Glutamatergic neuron (in vitro differentiated cells): ENCODE measurements at places on chromosomes 5 and 9. TPM values are rescaled to one million over a fixed set of nuclear protein-coding genes. Genes with fewer than 3 reads are reported as not detected.

Gene MAMDC4
- 17.6 TPM for total RNA-seq

Gene NUTM2F
- not detected for total RNA-seq

Gene ADAMTS19
- total RNA-seq: 22.1 TPM

Gene GHR
- total RNA-seq: not detected

Gene C9orf153
- total RNA-seq: 0.27 TPM

Gene PCDHB7
- 3.4 TPM for total RNA-seq

Gene SHISAL2B
- not detected for total RNA-seq

Gene AMBP
- total RNA-seq: 0.29 TPM

Gene PPWD1
- 37.6 TPM for total RNA-seq

Gene OLFM1
- 387 TPM for total RNA-seq

Gene PCDHGB6
- 59.8 TPM for total RNA-seq

Gene IRGM
- not detected for total RNA-seq

Gene TERT
- total RNA-seq: 2.9 TPM

- DNase-seq: peak; percentile 25
Measured at GRCh38 chr5:9898319-9898718, 268.2 kb upstream of the TAS2R1 start.

GRCh38 chr9:7011395-7012067 is 253.8 kb downstream of the KDM4C start:
- DNase-seq: no peak

GRCh38 chr9:78882481-78882880 is 585.6 kb downstream of the PSAT1 start:
- DNase-seq: no peak

DNA sequence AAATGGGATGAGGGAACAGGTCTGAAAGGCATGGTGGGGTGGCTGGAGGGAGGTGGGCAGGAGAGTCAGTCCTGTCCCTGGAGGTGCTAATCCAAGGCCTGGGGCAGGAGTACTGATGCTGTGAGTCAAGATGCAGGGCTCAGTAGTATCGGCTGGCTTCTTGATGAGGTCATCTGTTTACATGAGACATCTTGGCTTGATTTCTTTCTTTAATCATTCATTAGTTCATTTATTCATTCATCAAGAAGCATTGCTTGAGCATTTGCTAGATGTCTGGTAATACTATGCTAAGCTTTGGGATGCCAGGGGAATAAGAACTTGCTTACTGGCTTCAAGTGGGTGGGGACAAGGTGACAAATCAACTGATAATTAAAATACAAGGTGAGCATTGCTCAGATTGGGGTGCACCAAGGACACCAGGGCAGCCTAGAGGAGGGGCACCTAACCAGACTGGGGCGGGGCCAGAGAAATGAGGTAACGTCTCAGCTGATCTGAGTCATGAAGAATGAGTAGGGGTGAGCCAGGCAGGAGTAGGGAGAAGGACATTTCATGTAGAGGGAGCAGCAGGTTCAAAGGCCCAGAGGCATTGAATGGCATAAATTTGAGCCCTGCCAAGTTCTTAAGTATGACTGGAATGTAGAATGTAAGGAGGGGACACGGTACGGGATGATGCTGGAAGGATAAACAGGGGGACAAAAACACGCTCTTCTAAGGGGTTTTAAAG is 88.8 kb downstream of the EGFLAM start:
- no peak for DNase-seq

DNA sequence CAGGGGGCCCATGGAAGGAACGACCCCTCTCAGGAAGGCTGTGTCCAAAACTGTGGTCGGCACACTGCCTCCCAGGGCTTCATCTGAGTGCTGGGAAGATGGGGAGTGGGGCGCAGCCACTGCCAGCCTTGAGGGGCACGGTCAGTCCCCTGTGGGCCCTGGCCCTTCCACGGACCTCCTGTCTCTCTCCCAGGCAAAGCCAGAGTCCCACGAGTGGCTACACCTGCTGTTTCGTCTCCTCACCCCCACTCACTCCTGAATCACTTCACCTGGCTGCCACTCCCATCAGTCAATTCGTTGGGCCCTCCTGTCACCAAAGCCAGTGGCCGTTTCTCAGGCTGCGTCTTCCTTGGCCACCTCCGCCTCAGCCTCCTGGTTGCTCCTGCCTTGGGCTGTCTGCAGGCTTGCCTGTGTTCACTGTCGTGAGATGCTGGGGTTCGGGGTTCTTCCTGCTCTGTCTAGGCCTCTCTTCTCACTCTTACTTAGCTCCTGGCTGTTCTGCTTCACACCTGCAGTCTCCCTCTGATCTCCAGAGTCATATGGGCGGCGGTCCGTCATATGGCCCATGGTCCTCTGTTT is 58.8 kb upstream of the RNF130 start:
- no peak for DNase-seq

- no peak for DNase-seq
Measured at GRCh38 chr9:136110082-136111061, 8.3 kb downstream of the TMEM250 start.

GRCh38 chr5:53170746-53171349 is 61.3 kb upstream of the MOCS2 start:
- DNase-seq: no peak

DNA sequence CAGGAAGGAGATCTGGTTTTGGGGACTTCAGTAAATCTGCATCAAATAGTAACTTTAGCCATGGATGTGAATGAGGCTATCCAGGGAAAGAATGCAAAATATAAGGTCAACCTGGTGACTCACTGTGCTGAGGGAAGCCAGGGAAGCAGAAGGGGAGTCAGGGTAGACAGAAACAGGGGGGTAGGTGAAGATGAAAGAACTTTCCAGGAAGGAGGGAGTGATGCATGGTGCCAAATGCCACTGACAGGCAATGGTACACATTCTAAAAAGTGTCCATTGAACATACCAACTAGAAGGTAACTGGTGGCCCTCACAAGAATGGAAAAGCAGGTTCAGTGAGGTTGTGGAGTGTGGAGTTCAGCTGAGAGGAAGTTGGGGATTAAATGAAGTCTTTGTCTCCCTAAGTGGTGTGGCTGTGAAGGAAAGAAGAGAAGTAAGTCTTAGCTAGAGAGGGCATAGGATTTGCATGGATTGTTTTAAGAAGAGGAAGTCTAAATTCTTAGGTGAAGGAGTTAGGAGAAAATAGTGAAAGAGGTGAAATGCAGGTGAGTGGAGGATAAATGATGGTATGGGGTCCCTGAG is 35.5 kb downstream of the PALM2AKAP2 start:
- no peak for DNase-seq

DNA sequence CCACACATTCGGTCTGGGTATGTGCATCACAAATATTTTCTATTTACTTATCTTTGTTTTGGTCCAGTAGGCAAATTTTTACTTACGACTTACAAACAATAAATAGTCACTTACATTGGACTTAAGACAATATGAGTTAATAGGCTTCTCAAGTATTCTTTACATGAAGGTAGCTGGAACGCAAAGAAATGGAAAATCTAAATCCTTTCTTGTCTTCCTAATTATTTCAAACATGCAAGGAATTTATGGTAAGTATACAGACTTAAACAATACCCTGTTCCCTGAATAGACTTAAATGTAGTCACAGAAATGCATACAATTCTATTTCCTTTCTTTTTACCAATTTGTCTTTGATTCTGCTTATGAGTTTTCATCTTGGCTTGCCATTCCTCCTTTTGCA is 262.6 kb upstream of the EFNA5 start:
- no peak for DNase-seq

GRCh38 chr9:108150736-108151586 is 661.4 kb upstream of the KLF4 start:
- DNase-seq: no peak

- no peak for DNase-seq
Measured at GRCh38 chr5:131198625-131199024, 27.9 kb downstream of the LYRM7 start.

DNA sequence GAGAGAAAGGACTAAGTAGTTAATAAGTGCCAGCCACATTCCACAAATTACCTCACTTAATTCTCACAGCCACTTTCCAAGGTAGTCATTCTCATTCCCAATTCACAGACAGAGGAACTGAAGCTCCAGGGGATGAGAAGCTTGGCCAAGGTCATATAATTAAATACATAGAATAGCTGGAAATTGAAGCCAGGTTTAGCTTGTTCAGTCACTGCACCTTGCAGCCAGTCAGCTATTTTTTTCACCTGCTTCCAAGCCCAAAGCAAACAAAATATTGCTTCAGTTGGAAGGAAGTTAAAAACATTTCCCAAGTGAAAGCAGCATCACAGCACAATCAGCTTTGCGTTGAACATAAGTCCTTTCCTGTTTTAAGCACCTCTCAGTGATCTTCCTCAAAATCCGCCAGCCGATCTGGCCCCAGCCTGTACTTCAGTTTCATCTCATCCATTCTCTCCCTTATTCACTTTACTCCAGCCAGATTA is 4.8 kb downstream of the ALDH1A1 start:
- DNase-seq: no peak

DNA sequence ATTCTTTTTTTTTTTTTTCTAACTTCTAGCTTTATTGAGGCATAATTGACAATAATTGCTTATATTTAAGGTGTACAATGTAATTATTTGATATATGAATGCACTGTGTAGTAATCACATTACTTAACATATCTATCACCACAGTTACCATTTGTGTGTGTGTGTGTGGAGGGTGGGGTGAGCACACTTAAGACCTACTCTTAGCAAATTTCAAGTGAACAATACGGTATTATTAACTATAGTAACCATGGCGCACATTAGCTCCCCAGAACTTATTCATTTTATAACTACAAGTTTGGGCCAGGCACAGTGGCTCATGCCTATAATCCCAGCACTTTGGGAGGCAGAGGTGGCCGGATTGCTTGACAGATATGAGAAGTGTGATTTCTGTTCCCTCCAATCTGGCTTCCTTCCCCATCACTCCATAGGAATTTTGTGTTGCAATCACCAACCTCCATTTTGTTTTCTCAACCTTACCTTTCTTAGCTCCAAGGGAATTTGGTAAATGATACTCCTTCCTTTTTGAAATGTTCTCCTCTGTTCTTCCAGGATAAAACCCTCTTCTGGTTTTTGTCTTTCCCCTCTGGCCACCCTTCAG is 14.9 kb downstream of the TXN start:
- DNase-seq: no peak

GRCh38 chr9:129194221-129194620 is 16.2 kb upstream of the IER5L start:
- DNase-seq: no peak

- no peak for DNase-seq
Measured at GRCh38 chr5:120320626-120321025, 143.5 kb upstream of the PRR16 start.

DNA sequence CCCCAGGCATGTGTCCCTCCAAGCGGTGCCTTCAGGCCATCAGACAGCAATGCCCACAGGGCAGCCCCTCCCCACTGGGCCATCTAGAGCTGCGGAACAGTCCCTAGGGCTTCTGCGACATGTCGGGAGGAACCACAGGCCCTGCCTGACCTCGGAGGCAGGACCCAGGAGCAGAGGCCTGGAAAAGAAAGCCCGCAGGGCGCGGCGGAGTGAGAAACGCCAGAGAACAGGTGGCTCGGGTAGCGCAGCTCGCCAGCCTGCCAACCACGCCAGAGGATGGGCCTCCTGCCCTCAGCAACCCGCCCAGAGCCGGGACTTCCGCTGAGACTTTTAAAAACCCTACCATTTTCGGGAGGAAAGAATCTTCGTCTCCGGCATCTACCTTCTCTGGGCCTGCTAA is 715 bp downstream of the LCN8 start:
- no peak for DNase-seq

DNA sequence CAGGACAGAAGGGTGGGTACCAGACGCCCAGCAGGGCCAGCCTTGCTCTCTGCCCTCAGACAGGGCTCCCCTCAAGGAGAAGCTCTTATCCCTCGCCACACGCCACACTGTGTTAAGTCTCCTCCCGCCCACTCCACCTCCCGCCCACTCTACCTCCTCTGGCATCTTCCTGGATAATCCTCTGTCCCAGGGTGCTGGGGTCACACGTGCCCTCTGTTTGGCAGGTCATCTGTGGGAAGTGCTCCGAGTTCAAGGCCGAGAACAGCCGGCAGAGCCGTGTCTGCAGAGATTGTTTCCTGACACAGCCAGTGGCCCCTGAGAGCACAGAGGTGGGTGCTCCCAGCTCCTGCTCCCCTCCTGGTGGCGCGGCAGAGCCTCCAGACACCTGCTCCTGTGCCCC is 26.0 kb upstream of the SUSD3 start:
- no peak for DNase-seq

- DNase-seq: no peak
Measured at GRCh38 chr5:54965806-54966205, 19.6 kb downstream of the ESM1 start.

DNA sequence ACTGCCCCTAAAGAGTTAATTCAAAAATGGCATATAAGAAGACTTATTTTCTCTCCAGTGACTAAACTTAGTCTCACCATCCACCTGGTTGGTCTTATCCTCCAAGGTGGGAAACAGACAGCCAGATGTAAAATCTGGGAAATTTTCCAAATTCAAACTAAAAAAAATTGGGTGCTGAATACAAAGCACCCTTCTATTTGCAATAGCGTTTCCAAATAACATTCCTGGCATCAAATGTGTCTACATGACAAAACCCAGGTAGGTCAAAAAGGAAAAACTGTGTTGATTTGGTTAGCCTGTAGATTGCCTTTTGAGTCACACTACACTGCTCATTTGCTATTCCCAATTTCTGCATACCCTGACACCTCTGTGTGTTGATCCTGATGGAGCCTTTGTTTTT is 252.2 kb downstream of the NR2F1-AS1 start:
- DNase-seq: no peak
